ENCODE measurements at places on chromosomes 7 and 10.

- DNase-seq = no peak
Observed at GRCh38 chr7:121329191-121330052, 622 bp downstream of the WNT16 start.

DNA sequence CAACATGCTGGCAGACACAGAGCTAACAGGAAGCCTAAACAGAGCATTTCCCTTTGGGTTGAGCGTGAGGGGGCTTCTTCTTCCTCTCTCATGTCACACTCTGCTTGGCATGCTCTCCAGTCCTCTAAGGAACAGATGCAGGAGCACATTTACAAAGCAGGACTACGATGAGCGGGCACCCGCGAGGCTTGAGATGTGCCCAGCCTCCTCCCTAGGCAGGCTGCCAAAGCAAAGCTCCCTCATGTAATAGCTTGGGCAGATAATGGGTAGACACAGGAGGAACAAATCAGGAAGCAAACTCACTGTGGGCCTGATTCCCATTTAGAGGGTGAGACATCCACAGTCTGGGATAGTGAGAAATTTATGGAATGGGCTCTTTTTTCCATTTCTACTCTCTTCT, 519.1 kb downstream of the NRG3 start:
- no peak for DNase-seq

- no peak for DNase-seq
Observed at GRCh38 chr7:67547183-67547907, 550.7 kb downstream of the TYW1 start.

DNA sequence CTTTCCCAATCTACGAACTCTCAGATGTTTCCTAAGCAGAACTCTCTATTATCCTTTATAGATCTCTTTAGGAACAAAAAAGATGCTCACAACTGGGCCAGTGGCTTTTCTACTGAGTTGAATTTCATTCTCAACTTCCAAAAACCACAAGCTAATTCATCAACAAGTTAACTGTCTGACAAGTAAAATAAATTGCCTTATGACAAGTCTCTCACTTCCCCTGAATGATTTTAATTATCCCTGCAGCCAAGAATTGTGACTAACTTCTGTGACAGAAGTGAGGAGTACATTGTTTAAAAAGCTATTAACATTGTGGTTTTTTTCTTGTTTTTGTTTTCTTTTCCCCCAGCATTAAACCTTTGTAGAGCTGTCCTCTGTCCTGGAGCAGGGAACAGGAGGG, 343.1 kb downstream of the HPSE2 start:
- no peak for DNase-seq

DNA sequence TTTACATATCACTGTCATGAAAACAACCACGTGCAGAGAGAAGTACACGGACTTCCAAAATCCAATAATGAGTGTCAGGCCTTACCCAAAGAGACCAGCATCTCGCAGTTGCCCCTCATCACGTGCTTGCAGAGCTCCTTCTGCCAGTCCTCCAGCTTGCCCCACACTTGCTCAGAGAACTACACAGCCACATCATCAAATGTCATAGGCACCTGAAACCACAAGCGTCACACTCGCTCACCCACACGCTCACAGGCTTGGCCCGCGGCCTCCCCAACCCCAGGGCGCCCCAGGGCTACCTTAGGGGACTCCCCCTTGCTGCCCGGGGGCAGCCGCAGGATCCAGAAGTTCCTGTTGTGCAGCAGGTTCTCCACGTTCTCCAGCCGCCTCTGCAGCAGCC, 123.4 kb upstream of the ZNF746 start:
- DNase-seq = no peak

DNA sequence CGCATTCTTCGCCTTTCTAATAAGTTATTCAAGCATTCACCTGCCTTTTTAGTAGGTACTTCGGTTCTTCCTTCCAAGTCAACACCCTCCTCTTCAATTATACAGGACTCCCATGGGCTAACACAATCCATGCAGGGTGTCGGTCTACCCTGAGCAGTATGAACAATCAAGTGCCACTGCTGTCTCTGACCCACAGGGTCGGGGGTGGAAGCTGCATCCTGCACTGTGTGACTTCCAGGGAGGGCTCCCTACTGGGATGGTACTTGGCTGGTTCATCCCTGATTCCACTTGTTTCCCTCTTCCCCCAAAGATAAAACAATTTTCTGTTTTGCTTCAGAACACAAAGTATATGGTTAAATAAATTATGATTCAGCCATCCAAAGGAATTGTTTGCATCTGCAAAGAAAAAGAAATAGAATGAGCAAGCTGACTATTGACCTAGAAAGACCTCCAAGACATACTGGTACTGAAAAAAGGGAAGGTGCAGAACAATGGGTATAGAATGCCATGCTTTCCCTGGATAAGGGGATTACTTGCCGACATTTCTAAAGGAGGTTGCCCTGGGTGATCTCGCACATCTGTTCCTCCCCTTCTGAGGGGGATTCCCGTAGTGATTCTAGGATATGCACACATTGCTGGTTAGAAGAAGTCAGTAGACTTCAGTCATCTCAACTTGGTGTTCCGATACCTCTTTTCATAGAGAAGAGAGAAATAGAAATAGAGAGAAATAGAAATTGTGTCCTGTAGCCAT, 89.1 kb upstream of the AGR3 start:
- DNase-seq = no peak

- no peak for DNase-seq
Observed at GRCh38 chr10:117502421-117503243, 39.9 kb upstream of the EMX2 start.

GRCh38 chr10:62354916-62355315, 19.3 kb upstream of the ZNF365 start:
- no peak for DNase-seq

DNA sequence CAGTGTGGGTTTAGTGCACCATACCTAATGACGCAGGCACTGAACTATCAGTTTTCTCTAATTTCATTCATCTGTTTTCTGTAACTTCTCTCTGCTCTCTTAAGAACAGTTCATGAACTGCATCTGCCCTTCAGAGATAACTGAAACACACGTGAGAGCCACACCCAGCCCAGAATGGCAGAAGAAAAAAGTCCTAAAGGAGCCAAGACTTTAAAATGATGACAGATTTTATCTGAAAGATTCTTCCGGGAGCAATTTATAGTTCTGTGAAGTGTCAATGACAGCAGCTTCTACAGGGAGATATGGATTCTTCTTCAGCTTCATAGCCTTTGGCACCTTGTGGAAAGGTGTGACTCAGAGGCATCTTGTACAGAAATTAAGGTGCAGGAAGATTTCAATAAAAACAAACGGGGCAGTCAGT, 211.5 kb upstream of the SLC26A5 start:
- DNase-seq = no peak

DNA sequence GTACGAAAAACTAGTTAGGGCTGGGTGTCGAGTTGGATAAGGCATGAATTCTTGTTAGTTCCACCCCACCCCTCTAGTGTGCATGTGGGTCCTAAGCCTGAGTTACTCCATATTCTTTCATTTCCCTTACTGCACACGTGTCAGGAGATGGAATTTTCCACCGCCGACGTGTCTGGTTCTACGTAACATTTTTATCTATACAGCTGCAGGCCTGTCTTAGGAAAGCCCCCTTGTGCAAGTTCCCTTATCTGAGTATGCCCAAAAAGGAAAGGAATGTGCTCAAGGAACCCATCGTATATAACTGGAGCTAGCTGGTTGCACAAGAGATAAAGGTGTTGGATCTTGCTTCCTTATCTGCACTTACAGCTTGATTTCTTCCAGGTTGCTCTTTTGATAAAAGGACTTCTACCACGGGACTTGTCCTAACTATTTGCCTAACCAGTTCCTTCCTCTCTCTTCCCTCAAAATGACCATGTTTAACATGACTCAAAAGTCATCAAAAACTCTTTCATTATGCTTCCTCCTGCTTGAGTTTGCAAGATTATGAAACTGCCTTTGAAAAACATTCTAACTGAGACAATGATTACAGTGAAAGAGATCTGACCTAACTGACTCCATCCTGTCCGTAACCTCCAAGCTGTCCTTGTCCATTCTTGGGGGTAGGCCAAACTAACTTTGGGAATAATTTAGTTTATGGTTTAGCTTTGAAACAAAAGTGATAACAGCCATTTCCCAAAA, 181.4 kb downstream of the AKR1D1 start:
- no peak for DNase-seq

- DNase-seq = no peak
Observed at GRCh38 chr7:94030634-94031033, 26.5 kb upstream of the BET1 start.

- DNase-seq = no peak
Observed at GRCh38 chr10:77716458-77717317, 79.1 kb upstream of the KCNMA1 start.

DNA sequence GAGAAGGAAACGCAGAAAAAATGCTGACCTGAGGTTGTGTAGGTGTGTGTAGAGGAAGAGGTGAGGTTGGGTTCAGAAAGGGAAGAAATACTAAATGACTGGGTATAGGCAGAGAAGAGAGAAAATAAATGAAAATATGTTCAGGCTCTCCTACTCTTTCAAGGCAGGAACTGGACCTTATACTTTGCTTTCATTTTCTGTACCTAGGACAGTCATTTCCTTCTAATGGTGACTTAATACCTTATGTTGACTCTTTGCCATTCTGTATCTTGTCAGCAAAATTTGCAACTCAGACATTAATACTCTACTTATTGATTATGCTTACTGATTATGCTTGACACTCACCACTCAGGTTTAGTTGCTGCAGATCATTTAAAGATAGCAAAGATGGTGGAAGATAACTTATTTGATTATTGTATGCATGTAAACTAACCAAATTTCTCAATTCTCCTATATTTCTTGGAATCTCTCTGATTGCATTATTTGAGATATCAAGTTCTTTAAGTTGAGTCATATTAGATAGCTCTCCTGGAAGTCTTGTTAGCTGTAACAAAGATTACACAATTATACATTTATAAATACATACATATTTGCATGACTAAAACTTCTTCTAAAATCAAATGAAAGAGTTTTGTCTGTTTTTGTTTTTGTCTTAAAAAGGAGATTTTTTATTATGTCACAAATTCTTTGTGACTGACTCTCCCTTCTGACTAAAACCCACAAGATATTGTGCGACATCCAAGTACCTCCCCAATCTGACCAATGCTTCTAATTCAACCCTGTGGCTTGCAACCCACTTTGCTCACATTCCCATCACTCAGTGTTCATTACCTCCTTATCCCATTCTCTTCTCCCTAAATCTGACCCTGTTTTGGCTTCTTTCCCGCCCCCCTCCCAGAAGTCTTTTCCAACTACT, 20.0 kb downstream of the LRRD1 start:
- no peak for DNase-seq

DNA sequence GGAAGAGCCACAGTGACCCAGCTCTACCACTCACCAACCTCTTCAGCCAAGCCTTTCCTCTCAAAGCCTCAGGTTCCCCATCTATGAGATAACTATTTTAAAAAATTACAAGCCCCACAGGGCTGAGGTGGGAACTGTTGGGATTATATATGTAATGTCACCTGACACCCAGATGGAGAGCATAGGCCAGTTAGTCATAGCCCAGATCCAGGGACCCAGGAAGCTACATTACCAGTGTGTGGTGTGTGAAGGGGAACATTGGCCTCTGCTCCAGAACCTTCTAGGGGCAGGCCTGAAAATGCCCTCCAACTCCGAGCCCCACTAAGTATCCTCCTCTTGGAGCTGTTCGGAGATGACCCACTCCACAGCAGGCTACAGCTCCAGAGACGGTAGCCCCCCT, 162.4 kb downstream of the NRF1 start:
- DNase-seq = no peak

- DNase-seq = no peak
Observed at GRCh38 chr10:22338185-22338900, 7.0 kb upstream of the SPAG6 start.

- DNase-seq = no peak
Observed at GRCh38 chr10:24495666-24496460, 227.8 kb downstream of the ARHGAP21 start.

DNA sequence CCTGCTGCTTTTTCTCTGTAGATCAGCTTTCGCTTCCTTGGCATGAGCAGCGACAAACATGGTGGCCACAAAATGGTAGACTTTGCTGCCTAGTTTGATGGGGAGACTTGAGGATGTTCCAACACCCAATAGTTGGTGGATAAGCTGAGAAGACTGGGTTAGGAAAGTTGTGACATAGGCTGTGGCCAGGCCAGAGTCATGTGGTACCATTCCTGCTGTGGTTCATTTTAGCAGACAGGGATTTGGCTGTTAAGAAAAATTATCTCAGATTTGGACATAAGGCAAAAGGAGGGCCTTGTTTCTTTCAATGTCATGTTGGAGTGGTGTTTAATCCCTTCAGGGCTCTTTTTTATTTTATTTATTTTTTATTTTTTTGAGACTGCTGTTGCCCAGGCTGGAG, 26.6 kb upstream of the FAM180A start:
- DNase-seq = no peak

GRCh38 chr7:18210377-18210776, 182.7 kb upstream of the PRPS1L1 start:
- DNase-seq = no peak

GRCh38 chr7:130990178-130990832, 256.3 kb upstream of the KLF14 start:
- no peak for DNase-seq

DNA sequence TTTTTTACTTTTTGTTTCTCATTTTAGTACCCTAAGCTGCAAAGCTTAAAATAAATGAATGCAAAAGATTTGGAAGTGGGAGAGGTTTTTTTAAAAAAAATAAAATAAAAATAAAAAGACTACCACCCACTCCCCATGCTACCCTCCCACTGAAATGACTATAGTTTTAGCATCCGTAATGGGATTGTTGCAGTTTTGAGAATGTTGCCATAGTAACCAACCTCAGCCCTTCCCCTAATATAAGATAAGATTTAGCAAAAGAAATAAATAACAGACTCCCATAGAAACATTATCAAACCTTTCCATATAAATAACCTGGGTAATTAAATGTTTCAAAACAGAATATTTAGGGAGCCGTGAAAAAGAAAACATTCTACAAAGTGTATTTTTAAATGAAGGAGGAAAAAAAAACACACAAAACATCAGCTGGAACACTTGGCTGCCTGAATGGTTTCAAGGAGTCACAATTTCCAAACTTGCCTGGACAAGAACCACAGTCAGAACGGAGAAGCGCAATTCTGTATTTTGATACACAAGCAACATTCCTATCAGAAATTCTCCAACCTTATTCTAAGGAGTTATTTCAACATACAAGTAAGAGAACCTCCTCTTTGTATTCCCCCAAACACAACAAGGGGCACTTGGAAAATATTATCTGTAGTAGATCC, 57.4 kb downstream of the DGKI start:
- no peak for DNase-seq

DNA sequence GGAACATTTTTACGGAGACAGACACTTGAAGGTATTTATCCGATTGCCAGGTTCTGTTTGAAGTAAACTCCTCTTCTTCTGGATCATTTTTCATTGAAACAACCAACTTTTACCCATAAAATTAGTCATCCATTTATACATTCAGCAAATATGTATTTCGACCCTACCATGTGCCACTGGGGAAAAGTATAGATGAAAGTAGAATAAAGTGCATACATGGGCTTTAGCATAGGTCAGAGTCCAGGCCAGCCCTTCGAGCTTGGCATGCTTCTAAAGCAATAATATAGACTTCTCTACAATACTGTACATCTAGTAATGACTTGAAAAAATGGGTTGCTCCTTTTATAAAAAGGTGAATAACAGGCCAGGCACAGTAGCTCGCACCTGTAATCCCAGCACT, 10.1 kb downstream of the SLC25A16 start:
- no peak for DNase-seq

Measured in esophagus squamous epithelium (tissue), 5 donors.